Thoracic aorta (tissue), 2 donors: ENCODE measurements at places on chromosomes 2 and 18. TPM values are rescaled to one million over a fixed set of nuclear protein-coding genes. Genes with fewer than 3 reads are reported as not detected.

DNA sequence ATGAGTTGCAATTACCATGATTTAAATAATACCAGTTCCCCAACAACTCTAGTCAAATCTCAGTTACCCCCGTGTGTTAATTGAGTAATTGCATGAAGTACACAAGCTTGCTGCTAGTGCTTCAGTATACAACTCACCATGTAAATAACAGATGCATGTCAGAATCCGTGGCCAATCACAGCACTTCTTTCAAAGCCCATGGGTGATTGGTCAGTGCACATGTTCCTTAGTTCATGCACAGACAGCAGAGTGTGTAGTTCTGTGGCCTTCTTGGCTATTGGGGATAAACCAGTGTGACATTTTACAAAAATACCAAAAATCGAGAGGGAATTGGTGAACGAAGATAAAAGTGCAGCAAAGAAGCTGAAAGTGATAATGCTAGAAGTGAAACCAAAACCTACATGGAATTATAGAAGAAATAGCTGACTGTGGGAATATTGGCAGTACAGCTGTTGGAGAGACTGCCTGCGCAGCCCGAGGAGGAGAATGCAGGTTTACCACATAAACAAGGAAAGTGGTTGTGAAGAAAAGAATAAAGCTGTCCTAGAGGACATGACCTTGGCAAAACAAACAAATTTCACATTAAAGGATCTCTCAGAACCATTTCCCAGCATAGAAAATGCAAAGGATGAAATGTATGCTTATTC lies 59.4 kb downstream of the NEDD4L start:
- no peaks in the 10 kb centered on the region for H3K36me3 ChIP-seq
- H3K4me1 ChIP-seq: no peaks in the 10 kb centered on the region
- H3K27ac ChIP-seq: no peak overlapping the region
- no peaks in the 10 kb centered on the region for H3K27me3 ChIP-seq

GRCh38 chr2:64342195-64343099 lies 111.5 kb upstream of the LGALSL start:
- H3K4me1 ChIP-seq: no peaks in the 10 kb centered on the region
- no peaks in the 10 kb centered on the region for H3K27me3 ChIP-seq
- no peak overlapping the region for H3K4me3 ChIP-seq
- no peaks in the 10 kb centered on the region for H3K36me3 ChIP-seq

DNA sequence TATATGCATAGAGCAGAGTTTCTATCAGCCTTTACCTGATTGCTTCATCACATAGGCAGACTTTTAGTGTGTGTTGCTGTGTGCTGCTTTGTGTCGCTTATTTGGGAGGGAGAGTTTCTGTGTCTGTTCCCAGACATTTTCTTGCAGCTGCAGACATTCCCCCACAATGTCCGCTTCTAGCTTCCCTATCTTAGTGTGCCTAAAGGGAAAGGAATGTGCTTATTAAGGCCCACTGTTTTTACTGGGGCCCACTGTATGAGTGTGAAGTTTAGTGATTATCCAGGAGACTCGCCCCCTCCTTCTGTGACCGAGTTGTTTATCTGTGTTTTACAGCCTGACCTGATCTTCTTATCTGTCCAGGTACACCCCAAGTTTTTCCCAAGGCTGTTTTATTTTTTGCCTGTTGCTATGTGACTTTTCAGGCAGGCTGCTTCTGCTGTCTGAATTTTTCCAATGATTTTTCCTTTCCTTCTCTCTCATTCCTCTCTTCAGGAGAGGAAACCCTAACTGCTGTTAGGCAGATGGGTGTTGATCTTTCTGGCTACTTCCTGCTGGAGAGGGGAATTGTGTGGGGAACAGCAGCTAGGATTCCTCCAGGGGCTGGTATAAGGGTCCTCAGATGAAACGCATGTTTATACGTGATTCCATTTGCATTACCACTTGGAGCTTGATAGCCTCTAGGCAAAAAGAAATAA lies 47.6 kb downstream of the STK17B start:
- no peak overlapping the region for H3K4me3 ChIP-seq
- peaks cover 4% of the 10 kb centered on the region for H3K4me1 ChIP-seq
- H3K27ac ChIP-seq: peak overlapping the region; percentile 69
- H3K36me3 ChIP-seq: no peaks in the 10 kb centered on the region
- no peaks in the 10 kb centered on the region for H3K27me3 ChIP-seq

- DNase-seq: no peak
- H3K27ac ChIP-seq: no peak overlapping the region
- no peak overlapping the region for H3K4me3 ChIP-seq
- no peaks in the 10 kb centered on the region for H3K4me1 ChIP-seq
These were observed 8.5 kb upstream of the C2orf69 start for GRCh38 chr2:199902486-199903110.

The IL36A gene
- not detected for total RNA-seq

- H3K27ac ChIP-seq: no peak overlapping the region
- no peaks in the 10 kb centered on the region for H3K4me1 ChIP-seq
- no peaks in the 10 kb centered on the region for H3K27me3 ChIP-seq
- no peak for DNase-seq
- no peak overlapping the region for H3K4me3 ChIP-seq
- no peaks in the 10 kb centered on the region for H3K36me3 ChIP-seq
These were observed 75.9 kb upstream of the SPHKAP start for GRCh38 chr2:228257379-228257778.

GRCh38 chr2:133576714-133577113 lies 8.5 kb upstream of the NCKAP5 start:
- no peaks in the 10 kb centered on the region for H3K27me3 ChIP-seq
- H3K4me1 ChIP-seq: peaks cover 8% of the 10 kb centered on the region
- H3K4me3 ChIP-seq: no peak overlapping the region
- no peak for DNase-seq
- no peak overlapping the region for H3K27ac ChIP-seq
- H3K36me3 ChIP-seq: no peaks in the 10 kb centered on the region
